ENCODE measurements at places on chromosomes 3 and 15. TPM values are rescaled to one million over a fixed set of nuclear protein-coding genes. Genes with fewer than 3 reads are reported as not detected.

Gene ZNF662
- total RNA-seq, result not detected

Gene STX19
- not detected for total RNA-seq

Gene PTX3
- total RNA-seq, result 1.0 TPM

Gene CKMT1B
- total RNA-seq, result 2.2 TPM

Gene SH3GL3
- total RNA-seq, result 1.3 TPM

Gene AHSG
- total RNA-seq, result not detected

Gene NKTR
- total RNA-seq, result 13.5 TPM

Gene PDZRN3
- total RNA-seq, result not detected

Gene RASL12
- 0.15 TPM for total RNA-seq

Gene SPATA12
- 0.41 TPM for total RNA-seq

Gene C2CD4B
- total RNA-seq, result not detected

Gene EOMES
- total RNA-seq, result 0.95 TPM

Gene GPR62
- not detected for total RNA-seq

Gene FMN1
- total RNA-seq, result 0.25 TPM

Gene WDR76
- 12.7 TPM for total RNA-seq

Gene PRICKLE2
- total RNA-seq, result 2.6 TPM

Gene MKRN3
- total RNA-seq, result 2.5 TPM

Gene GP9
- not detected for total RNA-seq

Gene ABHD17C
- 29.0 TPM for total RNA-seq

Gene CHRNA5
- total RNA-seq, result 32.6 TPM

Gene GPR149
- not detected for total RNA-seq

Gene ST3GAL6
- 1.9 TPM for total RNA-seq

Gene PLA2G4B
- total RNA-seq, result 2.2 TPM

Gene C3orf49
- not detected for total RNA-seq

Gene SLCO3A1
- total RNA-seq, result 26.9 TPM

Gene THSD4
- total RNA-seq, result 33.5 TPM

Gene NME9
- total RNA-seq, result not detected

Gene IL17RD
- total RNA-seq, result 1.8 TPM

Gene KLHL6
- total RNA-seq, result not detected

Gene CCRL2
- not detected for total RNA-seq

Gene CCNB2
- total RNA-seq, result 98.5 TPM

Gene SLITRK3
- not detected for total RNA-seq

Gene MST1R
- total RNA-seq, result 6.0 TPM

Gene BNC1
- 0.48 TPM for total RNA-seq

Gene LIPH
- 7.5 TPM for total RNA-seq

Gene SQOR
- total RNA-seq, result 83.2 TPM

Gene CPLX3
- total RNA-seq, result 0.07 TPM

Gene GHSR
- total RNA-seq, result not detected

Gene ABHD14A
- 13.5 TPM for total RNA-seq
